Osteocyte (in vitro differentiated cells): ENCODE measurements at places on chromosomes 6 and 20.

GRCh38 chr6:38236631-38237030 lies 403.1 kb downstream of the BTBD9 start:
- DNase-seq, result no peak

GRCh38 chr6:27205375-27206278 lies 41.9 kb upstream of the PRSS16 start:
- no peak for DNase-seq

DNA sequence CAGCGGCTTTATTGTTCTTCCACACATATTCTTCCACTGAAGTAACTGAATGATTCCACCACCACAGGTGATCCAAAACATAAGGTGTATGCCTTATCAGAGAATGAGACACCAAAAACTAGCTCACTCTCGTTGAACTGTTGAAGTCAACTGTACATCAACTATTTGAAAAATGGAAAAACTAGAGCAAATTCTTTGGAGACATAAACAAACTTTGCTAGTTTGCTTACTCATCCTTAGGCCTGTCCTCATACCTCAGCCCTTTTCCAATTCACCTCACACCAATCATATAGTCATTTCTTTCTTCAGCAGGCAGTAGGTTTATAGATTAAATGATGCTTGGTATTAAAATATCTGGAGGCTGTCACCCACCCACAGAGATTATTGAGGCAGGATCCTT lies 77.1 kb upstream of the RNF217 start:
- no peak for DNase-seq

GRCh38 chr6:24568683-24569082 lies 73.9 kb downstream of the ALDH5A1 start:
- no peak for DNase-seq

- no peak for DNase-seq
These were observed 43.5 kb downstream of the AKIRIN2 start for GRCh38 chr6:87658516-87658915.

DNA sequence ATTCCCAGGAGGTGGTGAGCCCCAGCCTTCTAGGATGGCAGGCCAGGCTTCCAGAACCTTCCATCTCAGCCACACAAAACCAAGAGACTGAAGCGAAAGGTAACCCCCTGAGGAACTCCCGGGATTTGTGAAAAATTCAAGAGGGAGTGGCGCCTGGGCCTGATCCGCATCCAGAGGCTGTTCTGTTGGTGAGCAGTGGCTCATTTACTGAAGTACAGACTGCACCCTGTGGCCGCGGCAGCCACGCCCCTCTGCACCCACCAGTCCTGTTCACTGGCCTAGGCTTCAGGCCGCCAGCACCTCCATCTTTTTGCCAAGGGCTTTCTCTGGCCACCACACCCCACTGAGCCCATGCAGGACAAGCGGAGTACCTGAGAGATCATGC lies 79.1 kb upstream of the PTPN1 start:
- no peak for DNase-seq

DNA sequence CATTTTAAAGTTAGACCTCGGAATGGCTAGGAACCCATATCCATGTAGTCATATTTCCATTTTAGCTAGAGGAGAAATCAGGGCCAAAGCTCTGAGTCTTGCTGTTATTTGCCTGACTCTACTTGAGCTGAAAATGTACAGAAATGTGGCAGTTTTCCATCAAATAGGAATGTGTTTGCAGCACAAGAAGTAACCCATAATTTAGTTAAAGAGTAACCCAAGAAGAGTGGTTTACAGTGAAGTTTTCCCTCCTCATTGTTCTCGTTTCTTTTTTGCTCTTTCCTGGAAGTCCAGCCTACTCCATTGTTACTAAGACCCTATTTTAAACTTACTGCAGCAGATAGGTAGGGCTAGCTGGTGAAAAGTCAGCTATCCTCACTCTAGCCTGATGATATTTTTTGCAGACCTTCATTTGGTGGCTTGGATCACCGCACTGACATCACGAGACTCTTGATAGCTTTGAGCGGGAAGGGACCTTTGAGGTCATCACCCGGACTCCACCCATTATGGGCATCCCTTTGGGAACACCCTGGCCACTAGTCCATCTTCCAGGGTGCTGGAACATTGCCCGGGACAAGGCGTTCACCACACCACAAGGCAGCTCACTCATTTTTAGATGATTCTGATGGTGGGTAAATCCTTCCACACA lies 28.0 kb upstream of the ADGRF5 start:
- DNase-seq, result no peak

GRCh38 chr20:5005326-5005725 lies 4.0 kb upstream of the SLC23A2 start:
- no peak for DNase-seq

GRCh38 chr6:125790358-125791150 lies at the start of gene NCOA7:
NCOA7 (plus strand) TSS chr6:125790960; CDS start chr6:125815355, 24,395 bp downstream.
- peak; percentile 89 for DNase-seq

DNA sequence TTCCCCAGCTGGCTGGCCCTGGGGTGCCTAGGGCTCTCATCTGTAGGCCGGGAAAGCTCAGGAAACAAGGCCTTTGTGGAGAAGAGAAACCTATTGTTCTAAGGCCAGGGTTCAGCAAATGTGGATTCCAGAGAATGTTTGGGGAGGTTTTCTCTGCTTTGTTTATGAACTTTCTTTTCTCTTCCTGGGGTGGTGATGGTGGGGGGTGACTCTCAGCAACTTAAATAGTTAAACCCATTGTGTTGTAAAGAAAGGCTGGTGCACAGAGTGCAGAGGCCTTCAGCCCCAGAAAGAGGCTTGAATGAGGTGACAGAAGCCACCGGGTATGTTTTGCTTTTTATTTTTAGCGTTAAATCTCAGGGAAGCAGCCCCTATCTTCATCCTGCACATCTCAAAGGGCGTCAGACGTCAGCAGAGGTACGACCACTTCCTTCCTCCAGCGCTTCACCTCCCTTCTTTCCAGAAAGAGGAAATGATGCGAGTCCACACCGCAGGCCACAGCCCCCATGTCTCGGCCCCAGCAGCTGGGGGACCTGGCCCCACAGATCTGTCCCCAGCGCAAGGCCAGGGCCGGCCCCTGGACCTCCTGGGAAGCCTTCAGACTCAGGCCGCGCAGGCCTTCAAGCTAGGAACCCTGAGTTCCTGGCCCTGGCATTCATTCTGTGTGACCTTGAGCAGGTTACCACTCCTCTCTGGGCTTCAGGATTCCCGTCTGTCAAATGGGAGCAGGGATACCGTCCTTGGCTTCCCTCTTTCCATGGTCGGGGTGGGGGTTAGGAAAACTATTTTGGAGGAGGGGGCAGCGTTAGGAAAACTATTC lies 605 bp upstream of the PPP1R16B start:
- no peak for DNase-seq

GRCh38 chr6:117561128-117561527 lies 41.2 kb downstream of the GOPC start:
- DNase-seq, result no peak

DNA sequence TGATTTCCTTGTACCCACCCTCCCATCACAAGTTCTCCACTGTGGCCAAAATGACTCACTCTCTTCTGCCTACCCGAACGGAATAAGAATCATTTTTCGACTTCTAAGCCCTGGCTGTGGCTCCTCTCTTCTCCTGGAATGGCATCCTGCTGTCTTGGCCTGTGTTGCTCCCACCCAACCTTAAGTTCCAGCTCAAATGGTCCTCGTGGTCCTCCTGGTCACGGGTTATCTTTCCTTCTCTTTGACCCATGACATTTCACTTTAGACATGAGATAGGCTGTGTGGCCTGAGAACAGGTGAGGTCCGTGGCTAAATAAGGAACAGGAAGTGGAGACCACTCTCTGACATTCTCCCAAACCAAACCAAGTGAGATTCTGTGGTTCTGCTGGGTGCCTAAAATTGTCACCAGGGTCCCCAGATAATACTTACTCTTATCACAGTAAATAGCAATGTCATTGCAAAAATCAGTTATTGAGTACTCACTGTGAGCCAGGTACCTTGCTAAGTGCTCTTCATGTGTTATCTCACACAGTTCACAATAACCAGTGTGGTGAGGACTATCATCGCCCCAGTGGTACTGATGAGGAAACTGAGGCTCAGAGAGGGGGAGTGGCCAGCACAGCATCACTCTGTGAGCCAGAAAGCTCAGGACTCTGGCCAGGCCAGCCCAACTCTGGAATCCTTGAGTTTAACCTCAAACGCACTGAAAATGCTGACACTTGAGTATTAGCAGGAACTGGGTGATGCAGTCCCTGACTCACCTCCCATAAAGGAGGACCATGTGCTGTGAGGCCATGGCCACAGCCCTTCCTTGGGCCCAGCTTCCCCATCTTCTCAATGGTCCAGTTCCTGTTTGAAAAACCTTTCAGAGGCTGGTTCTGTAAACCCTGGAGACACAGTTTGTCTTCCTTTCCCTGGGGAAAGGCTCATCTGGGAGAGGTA lies 74.8 kb upstream of the SIRPA start:
- DNase-seq, result no peak

DNA sequence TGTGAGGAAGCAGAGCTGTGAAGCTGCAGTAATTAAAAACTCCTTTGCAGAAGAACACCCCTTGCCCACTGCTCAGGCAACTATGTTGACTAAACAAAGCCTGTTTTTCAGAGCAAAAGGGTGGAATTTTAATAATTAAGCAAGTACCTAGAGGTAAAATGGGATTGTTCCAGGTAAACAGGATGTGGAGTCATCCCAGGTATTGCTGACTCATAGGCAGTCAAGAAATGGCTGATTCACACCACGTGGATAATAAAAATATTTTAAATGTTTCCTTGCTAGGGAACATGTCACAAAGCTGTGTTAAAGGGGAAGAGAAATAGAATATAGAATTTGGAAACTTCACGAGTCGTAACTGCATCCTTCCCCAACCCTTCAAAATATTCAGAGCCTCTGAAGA lies 491.8 kb downstream of the BTBD3 start:
- no peak for DNase-seq

DNA sequence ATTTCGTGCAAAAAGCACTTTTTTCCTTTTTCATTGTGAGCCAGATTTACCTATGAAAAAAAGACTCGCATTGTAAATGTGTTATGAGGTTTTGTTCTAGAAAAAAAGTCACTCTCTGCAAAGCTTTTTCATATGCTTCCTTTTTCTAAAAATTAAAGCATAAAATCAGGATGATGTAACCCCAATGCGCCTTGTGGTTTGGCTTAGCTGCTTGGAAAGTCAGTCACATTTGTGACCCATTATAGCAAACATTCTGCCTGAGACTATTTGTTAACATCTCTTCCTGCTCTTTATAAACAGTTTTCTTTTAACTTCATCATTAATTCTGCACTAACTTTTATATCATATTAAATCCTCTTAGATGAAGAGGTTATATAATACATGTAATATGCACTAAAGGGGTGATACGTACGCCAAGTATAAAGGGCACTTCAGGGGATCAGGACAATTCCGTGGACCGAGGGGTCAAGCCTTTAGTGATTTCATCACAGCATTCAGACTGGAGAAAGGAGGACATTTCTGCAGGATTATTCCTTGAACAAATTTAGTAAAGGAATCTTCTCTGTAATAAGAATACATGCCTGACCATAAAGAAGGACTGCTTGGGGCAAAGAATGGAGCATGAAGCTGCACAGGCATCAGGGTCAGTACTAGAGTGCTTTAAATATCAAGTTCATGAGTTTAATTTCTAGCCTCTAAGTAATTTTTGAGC lies 48.1 kb upstream of the SMLR1 start:
- DNase-seq, result no peak

DNA sequence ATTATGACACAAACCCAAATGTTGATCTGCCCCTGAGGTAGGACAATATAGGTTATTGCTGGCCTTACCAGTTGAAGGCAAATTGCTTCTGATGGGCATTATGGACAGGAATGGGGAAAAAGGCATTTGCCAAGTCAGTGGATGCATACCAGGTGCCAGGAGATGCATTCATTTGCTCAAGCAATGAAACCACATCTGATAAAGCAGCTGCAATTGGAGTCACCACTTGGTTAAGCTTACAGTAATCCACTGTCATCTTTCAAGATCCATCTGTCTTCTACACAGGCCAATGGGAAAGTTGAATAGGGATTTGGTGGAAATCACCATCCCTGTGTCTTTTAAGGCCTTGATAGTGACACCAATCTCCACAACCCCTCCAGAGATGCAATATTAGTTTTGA lies 648.6 kb downstream of the COL12A1 start:
- no peak for DNase-seq
